ENCODE measurements at places on chromosomes 6 and 20.

DNA sequence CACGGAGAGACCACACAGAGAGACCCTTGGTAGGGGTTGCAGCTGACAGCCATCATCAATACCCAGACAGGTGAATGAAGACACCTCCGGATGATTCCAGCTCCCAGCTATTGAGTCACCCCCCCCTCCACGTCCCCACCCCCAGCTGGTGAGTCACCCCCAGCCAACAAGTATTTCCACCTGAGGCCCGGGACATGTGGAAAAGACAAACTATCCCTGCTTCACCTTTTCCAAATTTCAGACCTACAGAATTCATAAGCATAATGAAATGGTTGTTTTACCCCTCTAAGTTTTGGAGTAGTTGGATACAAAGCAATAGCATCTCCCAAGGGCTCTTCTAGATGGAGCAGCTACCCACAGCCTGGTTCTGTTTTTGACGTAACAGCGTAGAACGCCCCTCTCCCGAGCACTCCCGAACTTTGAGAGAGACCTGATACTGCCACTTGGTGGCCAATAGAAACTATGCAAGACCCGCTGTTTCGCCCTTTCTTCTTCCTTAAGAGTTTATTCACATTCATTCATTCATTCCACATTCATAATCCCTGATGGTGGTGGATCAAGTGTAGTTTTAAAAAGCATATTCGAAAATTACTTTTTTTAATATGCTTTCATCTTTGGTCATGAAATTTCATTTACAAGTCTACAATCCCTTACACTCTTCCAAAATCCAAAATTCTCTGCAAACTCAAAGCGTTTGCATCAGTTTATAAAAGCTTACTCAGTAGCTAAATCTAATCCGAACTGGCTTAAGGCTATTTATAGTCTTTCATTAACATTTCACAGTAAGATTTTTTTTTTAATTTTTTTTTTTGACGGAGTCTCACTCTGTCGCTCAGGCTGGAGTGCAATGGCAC is 15.1 kb upstream of the PPP1R16B start:
- DNase-seq: peak; percentile 13

GRCh38 chr6:50884364-50884763 is 65.7 kb downstream of the TFAP2B start:
- DNase-seq: no peak

- no peak for DNase-seq
These were observed 39.2 kb downstream of the MYLIP start for GRCh38 chr6:16168121-16168520.

DNA sequence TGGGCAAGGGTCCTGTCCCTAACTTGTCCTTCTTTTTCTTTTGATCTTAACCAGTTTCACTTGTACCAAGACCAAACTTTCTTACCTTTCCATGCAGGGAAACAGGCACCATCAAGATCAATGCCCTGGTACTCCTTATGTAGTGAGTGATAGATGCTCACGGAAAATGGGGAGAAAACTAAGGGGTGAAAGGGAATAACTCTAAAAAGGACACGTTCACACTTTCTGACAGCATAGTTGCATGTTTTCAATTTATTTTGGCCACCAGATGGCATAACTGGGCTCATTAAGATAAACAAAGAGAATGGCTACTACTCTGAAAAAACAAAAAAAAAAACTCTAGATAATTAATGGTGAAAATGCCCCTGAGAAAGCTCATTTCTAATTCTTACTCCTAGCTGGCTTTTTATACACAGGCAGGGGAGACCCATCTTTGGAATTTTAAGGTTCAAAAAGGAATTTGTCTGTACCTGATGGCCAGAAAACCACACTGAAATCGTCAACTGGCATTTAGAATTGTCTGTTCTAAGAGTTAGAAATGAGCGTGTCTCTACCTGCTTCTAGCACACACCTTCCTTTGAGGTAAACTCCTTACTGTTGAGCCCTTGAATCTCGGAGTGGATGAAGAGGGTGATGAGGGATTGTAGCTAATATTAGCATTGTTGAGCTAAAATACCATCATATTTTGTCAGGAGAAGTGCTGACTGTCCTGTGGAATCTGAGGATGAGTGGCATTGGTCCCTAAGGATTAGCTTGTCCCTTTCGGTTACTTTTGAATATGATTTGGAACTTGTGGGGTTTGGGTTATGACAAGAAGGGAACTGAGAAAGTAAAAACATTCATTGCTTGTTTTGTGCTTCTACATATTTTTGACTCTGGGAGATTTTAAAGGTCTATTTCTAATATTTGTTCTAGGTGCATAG is 62.2 kb upstream of the DDR1 start:
- DNase-seq: peak; percentile 16

- DNase-seq: no peak
These were observed 213.0 kb upstream of the FAM83B start for GRCh38 chr6:54633601-54634000.

DNA sequence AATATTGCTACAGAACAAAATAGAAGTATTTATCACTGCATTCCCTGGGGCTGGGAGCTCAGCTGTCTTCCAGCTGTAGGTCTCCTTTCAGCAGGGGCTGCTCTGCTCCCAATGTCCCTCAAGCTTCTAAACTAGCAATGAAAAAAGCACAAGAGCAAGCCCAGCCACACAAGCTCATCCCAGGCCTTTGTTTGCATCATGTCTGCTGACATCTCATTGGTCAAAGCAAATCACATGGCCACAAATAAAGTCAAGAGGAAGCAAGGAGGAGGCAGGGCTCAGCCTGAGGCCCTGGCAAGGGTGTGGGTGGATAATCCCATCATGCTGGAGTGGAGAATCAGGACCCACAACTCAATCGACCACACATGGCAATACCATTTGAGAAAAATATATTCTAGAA is 2.2 kb upstream of the BFSP1 start:
- no peak for DNase-seq

DNA sequence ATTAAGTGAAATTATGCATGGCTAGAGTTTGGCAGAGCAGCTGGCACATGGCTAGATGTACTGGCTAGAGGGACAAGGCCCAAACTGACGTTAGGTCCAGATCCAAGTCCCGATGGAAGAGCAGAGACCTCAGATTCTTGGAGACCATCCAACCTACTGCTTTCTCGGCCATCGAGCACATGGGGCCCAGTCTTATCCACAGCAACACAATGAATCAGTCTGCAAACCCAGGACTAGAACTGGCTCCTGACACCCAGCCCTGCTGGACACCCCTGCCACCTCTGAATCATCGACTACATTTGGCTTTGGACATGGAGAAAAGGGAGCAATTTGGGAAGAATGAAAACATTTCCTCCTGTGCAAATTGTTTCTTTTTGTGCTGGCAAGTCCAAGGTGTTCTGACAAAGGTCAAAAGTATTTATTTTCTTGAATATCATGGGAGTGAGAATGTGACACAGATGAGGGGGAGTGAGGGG is 23.9 kb upstream of the YWHAB start:
- DNase-seq: no peak

- DNase-seq: peak; percentile 67
These were observed 2.5 kb upstream of the TMEM14C start for GRCh38 chr6:10720265-10720959.

DNA sequence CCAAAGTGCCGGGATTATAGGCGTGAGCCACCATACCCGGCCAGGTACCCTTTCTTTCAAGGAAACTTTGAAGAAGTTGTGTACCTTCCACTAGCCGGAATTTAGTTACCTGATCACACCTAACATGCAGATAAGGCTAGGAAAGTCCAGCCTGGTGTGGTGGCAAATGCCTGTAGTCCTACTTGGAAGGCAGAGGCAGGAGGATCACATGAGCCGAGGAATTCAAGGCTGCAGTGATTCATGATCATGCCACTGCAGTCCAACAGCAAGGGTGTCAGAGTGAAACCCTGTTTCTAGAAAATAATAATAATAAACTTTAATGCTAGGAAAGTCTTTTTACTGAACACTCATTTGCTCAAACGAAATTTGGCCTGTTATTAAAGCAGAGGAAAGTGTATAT is 21.0 kb downstream of the NFYA start:
- no peak for DNase-seq

DNA sequence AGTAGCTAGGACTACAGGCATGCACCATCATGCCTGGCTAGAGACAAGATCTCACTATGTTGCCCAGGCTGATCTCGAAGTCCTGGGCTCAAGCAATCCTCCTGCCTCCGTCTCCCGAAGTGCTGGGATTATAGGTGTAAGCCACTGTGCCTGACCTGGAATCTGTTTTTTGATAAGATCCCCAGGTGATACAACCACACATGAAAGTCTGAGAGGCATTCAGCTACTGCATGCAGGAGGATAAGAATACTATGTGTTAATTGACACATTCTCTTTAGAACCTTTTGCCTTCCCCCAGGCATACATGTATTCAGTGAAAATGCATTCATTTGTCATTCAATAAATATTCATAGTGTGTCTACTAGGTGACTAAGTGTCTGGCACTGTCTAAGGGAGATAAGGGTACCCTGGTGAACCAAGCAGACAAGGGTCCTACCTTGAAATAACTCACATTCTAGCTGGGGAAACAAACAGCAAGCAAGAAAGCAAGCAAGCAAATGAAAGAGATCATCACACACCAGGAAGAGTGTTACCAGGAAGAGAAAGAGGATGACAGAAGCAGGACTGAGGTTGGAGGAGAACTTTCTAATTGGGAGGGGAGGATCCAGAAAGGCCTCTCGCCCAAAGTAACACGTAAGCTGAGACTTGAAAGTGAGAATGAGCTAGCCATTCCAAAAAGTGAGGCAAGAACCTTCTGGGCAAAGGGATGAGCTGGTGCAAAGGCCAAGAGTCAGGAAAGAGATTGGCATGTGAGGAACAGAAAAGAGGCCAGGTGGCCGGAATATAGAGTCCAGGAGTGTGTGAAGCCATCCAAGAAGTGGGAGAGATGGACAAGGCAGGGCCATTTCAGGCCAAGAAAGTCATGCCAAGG is 6.5 kb downstream of the GFOD1 start:
- DNase-seq: no peak

GRCh38 chr6:112145080-112145573 is 57.7 kb downstream of the FAM229B start:
- no peak for DNase-seq

- no peak for DNase-seq
These were observed 251.0 kb downstream of the RNGTT start for GRCh38 chr6:88712243-88712936.

DNA sequence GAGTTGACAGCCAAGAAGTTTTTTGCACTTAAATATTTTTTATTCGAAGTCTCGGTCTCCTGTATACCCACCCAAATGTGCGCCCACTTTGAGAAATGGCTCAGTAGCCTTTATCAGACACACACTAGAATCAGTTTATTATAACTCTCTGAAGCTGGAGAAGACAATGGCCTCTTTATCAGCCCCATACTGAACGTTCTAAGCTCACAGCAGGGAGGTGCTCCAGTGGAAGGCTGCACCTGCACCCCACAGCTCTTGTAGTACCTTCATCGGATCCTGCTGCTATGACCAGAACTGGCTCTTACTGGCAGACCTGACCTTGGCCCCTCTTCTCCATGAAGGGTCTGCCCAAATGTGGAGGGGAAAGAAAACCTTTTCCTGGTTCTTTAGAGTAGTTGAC is 165.0 kb upstream of the SCGN start:
- no peak for DNase-seq

- no peak for DNase-seq
These were observed 859.0 kb downstream of the QKI start for GRCh38 chr6:164273491-164273890.

GRCh38 chr6:34246249-34246562 is 2.6 kb downstream of the SMIM29 start:
- DNase-seq: no peak

DNA sequence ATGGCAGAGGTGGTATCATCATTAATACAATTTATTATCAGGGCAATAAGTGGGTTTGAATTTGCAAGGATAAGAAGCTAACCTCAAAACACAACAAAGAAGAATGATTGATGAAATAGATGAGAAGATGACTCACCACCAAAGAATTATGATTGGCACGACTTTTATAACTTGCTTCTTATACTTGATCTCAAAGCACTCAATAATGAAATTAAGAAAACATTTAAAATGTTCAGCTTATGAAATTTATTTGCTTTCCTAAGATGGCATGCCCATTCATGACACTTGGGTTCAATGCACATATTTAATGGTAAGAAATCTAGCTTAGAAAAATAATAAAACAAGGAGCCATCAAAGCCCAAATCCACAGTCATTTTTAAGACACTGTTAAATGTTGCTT is 477.5 kb downstream of the GJA1 start:
- no peak for DNase-seq
